ENCODE measurements at places on chromosomes 16 and 17.

GRCh38 chr17:44110011-44110686, 13.3 kb downstream of the HDAC5 start:
- DNase-seq: no peak

DNA sequence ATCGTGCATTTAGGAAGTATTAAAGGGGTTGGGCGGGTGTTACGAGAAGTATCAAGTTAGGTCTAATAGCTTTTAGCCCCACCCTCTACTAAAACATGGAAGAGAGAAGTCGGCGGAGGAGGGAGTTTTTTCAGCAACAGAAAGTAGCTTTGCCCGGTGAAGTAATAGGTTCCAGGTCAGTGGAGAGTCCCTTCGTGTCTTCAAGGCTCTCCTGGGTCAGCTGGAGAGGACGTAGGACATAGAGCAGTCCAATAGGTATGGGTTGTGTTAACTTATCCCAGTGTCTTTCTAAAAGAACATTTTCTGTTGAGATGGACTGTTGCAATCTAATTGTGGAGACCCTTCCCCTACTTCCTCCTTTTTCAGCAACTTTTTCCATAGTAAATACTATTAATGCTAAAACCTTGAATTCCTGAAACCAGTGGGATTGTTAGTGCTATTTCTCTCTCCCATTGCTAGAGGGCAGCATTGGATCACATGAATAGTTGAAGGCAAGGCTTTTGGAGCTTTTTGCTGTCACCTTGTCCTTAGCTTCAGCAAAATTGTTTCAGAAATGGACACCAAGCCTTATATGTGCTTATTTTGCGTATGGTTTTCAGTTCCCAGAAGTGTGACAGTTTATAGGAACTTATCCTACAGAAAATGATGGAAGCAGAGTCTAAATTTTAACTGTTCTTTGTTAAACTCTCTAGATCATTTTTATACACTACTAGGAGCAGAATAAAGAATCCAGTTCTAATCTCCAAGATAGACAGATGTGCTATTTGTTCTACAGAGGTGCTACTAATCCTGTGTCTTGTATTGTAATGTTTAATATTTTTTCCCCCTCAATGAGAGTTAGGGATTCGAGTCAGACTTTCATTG, 38.4 kb downstream of the UTP18 start:
- DNase-seq: peak; percentile 46

GRCh38 chr16:80150978-80151721, 389.6 kb upstream of the DYNLRB2 start:
- no peak for DNase-seq

DNA sequence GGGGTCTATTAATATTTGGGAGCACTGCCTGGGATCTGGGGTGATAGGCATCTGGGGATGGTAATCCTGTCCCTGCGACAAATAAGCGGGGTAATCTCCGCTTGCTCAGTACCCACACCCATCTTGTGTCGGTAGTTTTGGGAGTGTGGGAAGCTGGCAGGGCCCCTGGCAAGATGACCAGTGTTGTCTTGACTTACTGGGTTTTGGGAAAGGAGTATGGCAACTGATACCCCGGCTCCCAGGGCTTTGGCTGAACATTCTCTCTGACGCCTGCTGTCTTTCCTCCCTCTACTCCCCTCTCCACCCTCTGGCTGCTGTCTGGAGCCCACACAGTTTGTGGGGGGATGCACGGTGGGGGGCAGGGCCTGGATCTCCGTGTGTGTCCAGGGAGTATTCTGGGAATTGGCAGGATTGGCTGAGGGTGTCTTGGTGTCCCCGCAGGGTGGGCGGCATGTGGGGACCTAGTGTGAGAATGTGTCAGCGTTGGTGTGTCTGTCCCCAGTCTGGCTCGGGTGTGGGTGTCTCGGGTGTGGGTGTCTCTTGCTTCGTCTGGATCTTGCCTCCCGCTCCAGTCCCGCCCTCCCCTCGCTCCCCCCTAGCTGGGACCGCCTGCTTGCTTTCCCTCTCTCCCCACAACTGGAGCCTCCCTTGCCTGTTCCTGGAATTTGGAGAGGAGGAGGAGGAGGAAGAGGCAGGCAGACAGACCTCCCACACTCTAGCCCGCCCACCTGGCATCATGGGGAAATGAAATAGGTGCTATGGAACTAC, 12.0 kb downstream of the RARA start:
- peak; percentile 67 for DNase-seq

DNA sequence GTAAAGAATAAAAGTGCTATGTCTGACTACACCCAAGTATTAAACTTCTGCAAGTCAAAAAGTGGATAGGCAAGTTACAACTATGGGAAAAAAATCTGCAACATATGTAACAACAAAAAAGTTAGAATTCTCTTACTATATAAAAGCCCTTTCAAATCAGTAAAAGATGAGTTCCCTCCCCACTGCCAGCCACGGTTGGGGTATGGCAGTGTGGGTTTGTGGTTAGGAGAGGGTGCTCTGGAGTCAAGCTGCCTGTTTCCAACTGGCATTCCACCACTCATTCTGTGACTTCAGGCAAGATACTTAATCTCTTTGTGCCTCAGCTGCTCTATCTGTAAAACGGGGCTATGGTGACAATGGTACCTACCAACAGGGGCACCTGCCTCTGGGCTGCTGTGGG, 26.6 kb upstream of the MFSD6L start:
- no peak for DNase-seq

DNA sequence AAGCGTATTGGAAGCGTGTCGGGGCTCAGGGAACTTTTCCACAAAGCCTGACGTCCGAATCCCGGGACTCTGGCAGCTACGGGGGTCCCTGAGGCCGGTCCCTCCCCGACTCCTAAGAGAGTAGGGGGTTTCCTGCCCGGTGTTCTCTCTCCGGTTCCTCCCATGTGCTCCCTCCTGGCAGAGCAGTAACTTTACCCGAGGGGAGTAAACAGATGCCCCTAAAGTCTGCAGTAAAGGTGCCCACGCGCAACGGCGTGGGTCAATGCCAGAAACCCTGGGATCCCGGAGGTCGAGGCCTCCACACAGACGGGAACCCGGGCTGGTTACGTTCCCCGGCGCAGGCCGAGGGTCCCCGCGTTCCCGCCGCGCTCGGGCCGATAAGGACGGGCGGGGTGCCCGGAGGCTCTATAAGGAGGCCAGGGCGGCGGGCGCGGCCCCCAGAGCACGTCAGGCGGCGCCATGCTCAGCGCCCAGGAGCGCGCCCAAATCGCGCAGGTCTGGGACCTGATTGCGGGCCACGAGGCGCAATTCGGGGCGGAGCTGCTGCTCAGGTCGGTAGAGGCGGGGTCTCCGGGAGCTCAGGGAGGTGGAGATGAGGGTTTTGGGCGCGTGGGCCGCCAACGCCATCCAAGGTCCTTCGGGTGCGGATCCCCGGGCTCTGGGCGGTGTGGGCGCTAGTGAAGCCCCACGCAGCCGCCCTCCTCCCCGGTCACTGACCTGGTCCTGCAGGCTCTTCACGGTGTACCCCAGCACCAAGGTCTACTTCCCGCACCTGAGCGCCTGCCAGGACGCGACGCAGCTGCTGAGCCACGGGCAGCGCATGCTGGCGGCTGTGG, at the start of gene HBM:
HBM (plus strand) TSS at position 440 of the 836 bp plus-strand sequence; CDS start at position 460, 20 bp downstream.
- DNase-seq: no peak

GRCh38 chr17:14794961-14795360, 470.2 kb downstream of the PMP22 start:
- DNase-seq: no peak
